ENCODE measurements at places on chromosomes 6 and 20.

- no peak for DNase-seq
Measured at GRCh38 chr6:70954750-70955149, 2.1 kb downstream of the B3GAT2 start.

- DNase-seq = no peak
Measured at GRCh38 chr20:50475681-50476292, 34.4 kb upstream of the PTPN1 start.

DNA sequence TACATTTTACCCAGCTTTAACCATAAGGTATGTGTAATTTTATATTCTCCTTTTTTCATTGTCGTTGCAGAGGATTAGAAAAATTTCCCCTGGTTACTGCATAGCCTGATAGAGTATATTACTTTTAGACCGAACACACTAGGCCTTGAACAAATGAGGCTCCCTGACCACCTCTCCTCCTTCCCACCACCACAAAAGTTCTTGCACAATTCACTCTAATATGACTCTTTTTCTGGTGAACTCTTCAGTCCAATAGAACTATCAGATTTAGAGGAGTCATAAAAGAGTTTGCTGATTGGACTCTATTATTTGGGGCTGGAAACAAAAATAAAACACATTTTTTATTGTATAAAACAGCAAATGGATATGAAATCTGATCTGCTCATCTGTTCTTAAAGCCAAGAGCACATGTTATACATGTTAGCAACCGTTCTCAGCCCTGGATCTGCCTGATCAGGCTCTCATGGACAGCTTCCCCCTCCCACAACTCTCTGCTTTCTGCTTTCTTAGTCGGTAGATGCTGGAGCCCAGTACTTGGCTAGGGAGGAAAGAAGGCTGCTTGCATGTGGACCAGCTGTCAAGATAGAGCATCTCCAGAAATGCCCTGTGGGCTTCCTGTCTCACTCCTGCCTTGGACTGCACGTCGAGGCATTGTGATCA lies 83.5 kb downstream of the CD164 start:
- DNase-seq = no peak

DNA sequence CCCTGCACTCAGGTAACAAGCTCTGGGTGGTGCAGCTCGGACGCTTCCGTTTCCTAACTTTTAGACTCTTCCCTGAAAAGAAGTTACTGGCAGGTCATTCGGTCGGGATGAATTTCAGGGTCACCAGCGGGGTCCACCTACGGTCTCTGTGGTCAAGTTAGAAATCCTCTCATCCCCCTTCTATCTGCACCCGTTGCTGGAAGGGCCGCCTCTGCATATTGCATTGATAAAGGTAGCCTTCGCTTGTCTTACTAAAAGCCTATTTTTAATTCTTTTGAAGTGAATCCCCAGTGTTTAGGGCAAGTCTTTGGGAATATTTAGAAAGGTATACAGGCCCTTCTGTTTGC lies 47.3 kb downstream of the LRRN4 start:
- DNase-seq = no peak

- DNase-seq = no peak
Measured at GRCh38 chr20:48282591-48283228, 497.4 kb upstream of the SULF2 start.

- DNase-seq = no peak
Measured at GRCh38 chr20:2234598-2235191, 61.1 kb upstream of the TGM3 start.

GRCh38 chr6:154159126-154159525 lies 120.1 kb downstream of the OPRM1 start:
- DNase-seq = no peak

GRCh38 chr20:63306673-63307537 lies 13.9 kb downstream of the COL20A1 start:
- no peak for DNase-seq

DNA sequence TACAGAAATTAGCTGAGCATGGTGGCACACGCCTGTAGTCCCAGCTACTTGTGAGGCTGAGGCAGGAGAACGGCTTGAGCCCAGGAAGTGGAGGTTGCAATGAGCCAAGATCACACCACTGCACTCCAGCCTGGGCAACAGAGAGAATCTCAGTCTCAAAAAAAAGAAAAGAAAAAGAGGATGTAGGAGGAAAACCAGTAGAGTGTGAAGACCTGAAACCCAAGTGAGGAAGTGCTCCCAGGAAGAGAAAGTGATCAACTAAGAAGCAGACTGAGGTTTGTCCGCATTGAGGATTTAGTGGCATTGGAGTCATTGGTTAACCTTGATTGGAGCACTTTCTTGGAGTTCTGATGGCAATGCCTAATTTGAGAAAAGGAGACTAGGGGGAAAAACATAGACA lies 20.6 kb upstream of the TASP1 start:
- no peak for DNase-seq

- DNase-seq = no peak
Measured at GRCh38 chr20:43911066-43911465, 3.6 kb upstream of the TOX2 start.
